ENCODE measurements at places on chromosomes 4 and X.
A peak's percentile ranks its signal among the peaks of the same experiment; 100 is the strongest.

DNA sequence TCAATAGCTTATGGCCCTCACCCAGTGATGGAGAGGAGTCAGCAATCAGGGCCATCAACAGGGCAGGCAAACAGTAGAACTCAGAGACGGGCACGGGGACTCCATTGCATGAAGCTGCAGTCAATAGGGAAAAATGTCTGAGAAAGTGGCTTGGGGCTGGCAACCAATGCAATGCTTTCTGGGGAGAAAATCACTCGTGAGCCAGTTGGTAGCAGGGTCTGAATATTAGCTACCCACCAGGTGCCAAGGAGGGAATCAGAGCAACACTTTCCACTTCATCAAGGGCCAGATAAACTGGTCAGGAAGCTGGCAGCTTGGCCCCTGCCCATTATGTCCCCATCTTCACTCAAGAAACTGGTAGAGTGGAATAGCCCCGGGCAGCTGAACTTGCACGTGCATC is 80.7 kb downstream of the STARD8 start:
- no peak for DNase-seq

- DNase-seq: no peak
These were observed 122.2 kb downstream of the UBE2K start for GRCh38 chr4:39820186-39820585.

- no peak for DNase-seq
These were observed 337.8 kb upstream of the NOCT start for GRCh38 chr4:138677748-138678147.

GRCh38 chrX:110561034-110561433 is 202.4 kb downstream of the RTL9 start:
- no peak for DNase-seq

DNA sequence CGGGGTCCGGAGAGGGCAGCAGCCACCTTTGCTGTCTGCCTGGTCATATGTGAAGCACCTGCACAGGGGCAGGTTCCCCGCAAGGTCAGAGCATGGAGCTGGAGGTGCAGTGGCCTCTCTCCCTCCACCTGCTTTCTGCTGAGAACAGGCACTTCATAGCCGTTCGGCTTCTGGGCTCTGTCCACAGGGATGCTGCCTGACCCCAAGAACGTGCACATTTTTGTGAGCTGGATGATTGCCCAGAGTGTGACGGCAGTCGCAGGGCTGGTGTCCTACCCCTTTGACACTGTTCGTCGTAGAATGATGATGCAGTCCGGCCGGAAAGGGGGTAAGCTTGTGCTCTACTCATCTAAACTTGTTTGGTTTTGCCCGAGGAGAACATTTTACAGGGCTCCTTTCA is 2.5 kb downstream of the SLC25A4 start:
- no peak for DNase-seq

- no peak for DNase-seq
These were observed 58.4 kb upstream of the SCOC start for GRCh38 chr4:140315019-140315418.

GRCh38 chrX:28920153-28920943 is 333.1 kb downstream of the IL1RAPL1 start:
- DNase-seq: no peak

GRCh38 chrX:111445485-111445884 is 33.5 kb upstream of the DCX start:
- DNase-seq: peak; percentile 46

DNA sequence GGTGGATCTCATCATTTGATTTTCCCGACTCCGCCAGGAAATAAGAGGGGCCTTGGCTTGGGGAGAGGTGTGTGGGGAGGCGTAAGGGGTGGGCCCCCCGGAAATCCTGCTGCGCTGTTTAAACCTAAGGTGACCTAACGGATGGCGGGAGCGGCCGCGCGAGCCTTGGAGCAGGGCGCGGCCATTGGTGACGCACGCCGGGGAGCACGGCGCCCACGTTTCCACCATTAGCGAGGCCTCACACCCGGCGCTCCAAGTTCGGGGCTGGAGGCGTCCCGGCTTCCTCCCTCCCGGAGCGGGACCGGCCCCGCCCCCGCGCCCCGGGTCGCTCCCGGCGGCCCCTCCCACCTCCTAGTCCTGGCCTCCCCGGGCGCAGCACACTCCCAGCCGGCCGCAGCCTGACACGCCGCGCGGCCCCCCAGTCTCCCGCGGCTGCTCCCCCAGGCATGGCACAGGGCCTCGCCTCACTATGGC is at the start of gene SMS:
SMS (plus strand) TSS at position 354 of the 474 bp plus-strand sequence; CDS start at position 470, 116 bp downstream.
- DNase-seq: peak; percentile 87

- no peak for DNase-seq
These were observed 1.6 kb upstream of the HTR2C start for GRCh38 chrX:114582264-114582632.

DNA sequence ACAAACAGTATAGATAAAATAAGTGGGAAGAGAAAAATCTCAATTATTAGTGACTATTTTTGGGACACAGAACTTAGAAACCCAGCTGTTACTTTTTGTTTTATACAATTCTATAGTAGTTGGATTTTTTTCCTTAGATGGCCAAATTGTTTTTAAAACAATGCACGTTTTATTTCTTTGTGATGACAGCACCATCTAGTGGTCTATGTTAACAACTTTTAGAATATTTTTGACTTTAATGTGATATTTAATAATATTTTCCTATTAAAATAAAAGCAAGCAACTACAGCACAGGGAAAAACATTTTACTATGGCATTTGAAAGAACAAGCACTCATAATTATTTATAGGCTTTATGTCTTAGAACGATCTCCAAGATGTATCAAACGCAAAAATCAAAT is 5.6 kb upstream of the SMIM31 start:
- peak; percentile 16 for DNase-seq

DNA sequence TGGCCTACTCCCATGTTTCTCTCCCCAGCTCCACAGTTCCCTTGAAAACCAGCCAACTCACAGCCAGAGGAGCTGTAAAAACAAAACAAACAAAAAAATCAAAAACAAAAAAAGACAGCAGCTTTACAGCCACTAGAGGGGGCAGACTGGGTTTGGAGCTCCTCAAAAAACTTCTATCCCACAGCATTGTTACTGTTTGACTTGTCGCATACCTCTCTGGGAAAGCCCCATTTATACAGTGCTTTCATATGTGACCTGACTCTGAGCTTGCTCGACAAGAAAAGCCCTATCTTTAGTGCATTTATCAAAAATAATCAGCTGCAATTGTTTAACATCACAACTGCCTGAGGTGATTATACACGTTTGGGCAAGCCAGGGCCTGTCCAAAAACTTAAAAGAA is 21.6 kb downstream of the TSPAN6 start:
- DNase-seq: peak; percentile 3

DNA sequence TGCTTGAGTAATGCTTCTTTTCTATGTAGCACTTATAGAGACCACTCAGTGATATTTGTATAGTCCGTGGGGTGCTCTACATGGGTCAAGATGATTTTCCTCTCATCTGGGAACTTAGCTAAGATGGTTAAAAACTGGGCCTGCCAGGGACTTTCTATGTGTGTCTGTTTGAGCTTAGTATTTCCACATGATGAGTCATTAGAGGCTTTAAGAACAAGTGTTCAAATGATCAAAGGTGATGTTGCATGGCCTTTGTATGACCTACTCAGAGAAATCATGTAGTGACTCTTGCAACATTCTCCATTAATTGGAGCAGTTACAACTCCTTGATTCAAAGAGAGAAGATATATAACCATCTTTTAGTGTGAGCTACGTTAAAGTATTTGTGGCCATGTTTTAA is 1480.5 kb upstream of the IGFBP7 start:
- DNase-seq: no peak

DNA sequence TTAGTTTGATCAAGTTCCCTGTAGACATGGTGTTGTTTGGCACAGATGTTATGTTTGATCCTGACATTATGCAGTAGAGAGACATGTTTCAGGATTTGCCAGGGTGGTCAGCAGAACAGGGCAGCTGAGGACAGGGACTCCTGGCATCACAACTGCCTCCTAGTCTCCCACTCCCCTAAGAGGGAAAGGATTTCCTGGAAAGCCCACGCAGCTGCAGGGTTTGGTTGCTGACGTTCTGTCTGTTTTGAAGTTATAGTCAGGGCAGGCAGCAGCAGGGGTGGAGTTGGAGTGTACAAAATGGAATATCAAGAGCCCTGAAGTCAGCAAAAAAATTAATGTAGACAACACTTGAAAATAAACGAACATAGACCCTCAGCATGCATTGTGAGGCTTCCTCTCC is 125.4 kb downstream of the CPE start:
- no peak for DNase-seq

DNA sequence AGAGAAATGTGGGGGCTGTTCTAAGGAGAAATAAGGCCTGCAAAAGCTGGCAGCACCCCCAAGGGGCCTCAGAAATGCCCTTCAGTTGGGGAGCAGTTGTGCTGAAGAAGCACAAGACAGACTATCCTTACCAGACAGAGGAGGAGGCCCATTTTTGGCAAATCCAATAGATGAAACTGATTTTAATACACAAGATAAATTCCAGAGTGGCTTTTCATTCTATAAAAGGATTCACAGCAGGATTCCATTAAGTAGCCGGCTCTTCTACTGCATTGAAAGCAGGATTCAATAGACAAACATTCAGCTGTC is 8.1 kb downstream of the SEPTIN6 start:
- peak; percentile 21 for DNase-seq

DNA sequence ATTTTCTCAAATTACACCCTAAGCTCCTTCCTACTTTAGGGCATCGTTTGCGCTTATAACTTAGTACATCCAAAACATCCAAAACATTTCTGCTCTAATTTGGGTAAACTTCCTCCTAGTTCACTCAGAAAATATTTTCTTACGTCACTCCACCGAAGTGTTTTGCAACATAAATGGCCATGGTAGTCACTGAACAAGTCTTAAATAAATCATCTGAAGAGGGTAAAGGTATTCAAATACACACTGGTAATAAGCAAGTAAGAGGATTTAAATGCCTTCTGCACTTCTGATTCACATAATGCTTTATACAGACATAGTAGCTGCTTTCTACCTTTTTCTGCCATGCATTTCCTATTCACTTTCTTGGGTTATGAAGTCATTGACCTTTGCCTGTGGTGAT is 991.9 kb downstream of the NLGN4X start:
- DNase-seq: no peak

DNA sequence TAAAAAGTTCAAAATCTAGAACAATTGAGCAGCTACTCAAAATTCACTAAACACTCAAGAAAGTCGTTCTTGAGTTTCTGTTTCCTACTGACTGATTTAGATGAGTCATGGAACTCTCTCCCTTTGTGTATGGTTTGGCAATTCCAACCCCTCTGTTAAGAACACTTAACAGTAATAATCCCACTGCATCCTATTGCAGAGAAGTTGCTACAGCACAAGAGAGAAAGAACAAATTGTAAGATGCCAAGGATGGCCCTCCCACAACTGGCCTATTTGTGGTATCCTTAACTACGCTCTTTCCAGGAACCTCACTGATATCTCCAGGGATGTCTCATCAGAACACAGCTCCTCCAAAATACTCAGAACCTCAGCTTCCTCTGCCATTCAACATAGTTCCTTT is 701.8 kb upstream of the TENM3 start:
- DNase-seq: no peak

DNA sequence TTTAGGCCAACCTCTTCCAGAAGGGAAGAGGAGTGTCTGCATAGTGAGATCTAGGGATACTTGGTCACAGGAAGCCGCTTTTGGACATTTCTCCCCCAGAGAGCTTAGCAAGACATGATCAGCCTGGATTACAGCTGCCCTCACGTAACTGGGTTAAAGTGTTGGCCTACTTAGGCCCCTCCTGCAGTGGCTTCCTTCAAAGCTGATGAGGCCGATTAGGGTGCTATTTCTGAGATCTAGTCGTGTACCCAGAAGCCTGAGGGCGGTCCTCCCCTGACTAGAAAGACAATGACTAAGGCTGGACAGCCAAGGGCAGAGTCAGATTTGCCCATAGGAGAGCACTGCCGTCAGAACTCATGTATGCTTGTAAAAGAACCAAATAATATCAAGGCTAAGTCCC is 135.0 kb downstream of the AMMECR1 start:
- DNase-seq: no peak

DNA sequence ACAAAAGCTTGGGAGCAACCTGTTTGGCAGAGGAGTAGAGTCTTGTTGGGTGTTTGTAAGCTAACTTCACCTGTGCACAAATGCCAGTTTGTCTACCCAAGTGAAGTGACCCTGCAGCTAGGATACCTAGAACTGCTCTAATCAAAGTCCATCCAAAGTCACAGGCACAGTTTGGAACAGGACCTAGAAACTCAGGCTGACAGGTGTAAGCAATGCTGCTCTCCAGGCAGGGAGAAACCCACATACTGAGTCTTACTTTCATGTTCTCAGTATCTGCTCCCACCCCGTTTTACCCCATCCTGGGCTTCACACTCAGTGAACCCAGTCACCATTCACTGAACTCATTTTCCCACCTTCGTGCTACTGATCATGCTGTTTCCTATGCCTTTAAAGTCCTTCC is 40.3 kb downstream of the MAML3 start:
- no peak for DNase-seq

- DNase-seq: peak; percentile 41
These were observed 201.1 kb upstream of the BCOR start for GRCh38 chrX:40298572-40299479.

- no peak for DNase-seq
These were observed 211.1 kb downstream of the RELL1 start for GRCh38 chr4:37475087-37475486.

DNA sequence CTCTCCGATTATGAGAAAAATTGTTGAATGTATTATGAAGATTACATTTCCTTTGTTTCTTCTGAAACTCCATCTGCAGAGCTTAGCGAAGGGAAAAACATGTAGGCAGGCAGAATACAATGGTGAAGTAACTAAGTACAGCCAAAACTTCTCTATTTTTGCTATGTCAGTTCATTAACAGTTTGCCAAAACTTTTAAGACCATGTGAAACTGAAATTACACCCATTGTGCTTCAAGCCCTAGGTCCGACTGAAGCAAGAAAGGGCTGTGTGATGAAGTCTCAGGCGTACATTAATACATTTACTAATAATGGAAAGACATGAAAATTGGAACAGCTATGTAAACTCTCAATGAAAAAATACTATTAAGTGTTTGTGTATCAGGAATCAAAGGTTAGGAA is 398.0 kb downstream of the MAPK10 start:
- DNase-seq: no peak

DNA sequence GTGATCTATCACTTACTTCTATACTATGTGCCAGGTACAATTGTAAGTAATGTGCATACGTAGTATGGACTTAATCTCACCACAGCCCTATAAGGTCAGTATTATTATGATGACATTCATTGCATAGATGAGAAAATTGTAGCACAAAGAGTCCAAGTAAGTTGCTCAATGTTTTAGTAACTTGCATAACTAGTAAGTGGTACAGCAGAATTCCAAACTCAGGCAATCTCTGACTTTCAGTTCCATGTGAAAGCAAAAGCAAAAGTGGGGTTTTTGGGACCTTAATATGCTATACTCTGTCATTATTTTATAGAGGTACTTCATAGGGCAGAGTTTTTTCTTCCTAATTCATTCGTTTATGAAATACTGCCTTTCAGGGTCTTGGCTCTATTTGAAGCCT is 188.8 kb upstream of the VEGFC start:
- DNase-seq: no peak

Measured in NB4 (cell line).